Left renal pelvis (tissue), 4 donors: ENCODE measurements at places on chromosomes 1 and 21.

DNA sequence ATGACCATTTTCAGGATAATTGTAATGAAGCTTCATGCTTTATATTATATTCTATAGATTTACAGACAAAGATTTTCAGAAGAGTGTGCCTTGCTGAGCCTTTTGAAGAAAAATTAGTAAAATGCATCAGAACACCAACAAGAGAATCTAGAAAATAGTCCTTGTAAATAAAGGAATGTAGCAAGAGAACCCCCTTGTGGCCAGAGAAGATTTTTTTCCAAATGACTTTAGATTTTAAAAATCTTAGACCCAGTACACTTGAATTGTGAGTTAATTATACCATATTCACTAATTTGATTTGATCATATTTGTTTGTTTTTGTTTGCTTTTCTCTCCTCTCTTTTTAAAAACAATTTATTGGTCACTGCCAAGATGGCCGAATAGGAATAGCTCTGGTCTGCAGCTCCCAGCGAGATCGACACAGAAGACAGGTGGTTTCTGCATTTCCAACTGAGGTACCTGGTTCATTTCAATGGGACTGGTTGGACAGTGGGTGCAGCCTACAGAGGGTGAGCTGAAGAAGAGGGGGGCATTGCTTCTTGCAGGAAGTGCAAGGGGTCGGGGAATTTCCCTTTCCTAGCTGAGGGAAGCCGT is 12.8 kb upstream of the IFI44L start:
- no peak for DNase-seq

- DNase-seq = no peak
These were observed 8.8 kb upstream of the TGFB2 start for GRCh38 chr1:218336328-218336727.

- no peak for DNase-seq
These were observed 3.9 kb downstream of the PGD start for GRCh38 chr1:10402729-10403274.

DNA sequence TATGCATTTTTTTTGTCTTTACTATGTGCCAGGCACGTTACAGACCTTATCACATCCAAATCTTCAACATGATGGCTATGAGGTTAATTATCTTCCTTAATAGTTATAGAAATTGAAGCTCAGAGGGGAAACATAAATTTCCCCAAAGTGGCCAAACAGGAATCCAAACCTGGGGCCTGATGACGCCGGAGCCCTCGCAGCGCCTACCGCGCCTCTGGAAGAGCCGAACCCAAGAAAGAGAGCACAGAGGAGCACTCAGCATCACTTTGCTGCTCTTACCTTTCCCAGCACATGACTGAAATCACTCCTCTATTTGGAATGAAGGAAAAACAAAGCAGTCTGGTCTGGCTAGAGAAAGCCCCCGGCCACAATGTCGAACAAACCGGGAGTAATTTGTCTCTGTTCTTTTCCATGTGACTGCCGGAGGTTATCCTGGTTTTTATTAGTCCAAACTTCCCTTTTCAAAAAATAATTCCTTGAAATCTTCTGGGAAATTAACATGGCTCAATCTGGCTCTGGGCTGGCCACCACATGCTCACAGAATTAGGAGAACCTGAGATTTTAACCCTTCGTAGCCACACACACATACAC is 195.5 kb downstream of the ADSS2 start:
- DNase-seq = no peak

DNA sequence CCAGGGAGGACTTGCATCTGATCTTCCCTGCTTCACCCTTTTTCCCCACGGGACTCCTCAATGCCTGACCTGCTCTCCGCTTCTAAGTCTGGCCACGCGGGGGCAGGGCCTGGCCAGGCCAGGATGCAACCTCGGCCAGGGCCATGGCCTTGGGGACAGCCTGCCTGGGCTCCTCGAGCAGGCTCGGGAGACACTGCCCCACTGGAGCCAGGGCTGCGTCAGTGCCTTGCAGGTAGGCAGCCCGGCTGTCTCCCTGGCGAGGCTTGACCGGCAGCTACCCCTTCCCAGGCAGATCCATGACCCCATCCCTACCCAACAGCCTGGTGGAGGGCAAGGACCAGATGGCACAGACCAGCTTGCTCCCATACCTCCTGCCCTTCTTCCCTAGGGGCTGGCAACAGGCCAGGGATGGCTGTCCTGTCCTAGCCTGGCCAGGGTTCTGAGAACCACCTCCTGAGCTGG is 2.7 kb upstream of the PRDM16 start:
- no peak for DNase-seq

- no peak for DNase-seq
These were observed 83.7 kb upstream of the BCL10 start for GRCh38 chr1:85359874-85360721.

GRCh38 chr1:4561205-4561604 is 93.2 kb upstream of the AJAP1 start:
- DNase-seq = no peak

- DNase-seq = no peak
These were observed 579 bp upstream of the SLC19A1 start for GRCh38 chr21:45542667-45543370.

- no peak for DNase-seq
These were observed 25.6 kb downstream of the PPFIA4 start for GRCh38 chr1:203051841-203052324.

DNA sequence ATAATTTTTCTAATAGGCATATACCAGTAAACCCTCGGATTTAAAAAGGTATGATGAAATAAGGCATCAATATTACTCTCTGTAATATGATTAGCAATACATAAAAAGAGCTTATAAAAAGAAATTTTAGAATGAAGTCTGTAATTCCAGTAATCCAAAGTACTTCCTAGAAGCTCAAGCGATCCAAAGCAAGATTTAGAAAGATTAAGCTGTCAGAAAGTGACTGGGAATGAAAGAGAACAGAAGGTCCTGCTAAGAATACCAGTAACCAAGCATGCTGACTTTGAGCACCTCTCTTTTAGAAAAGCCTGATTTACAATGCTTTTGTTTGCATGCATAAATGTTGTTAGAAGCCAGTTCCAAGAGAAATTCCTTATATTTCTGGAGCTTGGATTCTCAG is 125.1 kb downstream of the GIPC2 start:
- DNase-seq = no peak

- DNase-seq = no peak
These were observed 294.4 kb upstream of the NR5A2 start for GRCh38 chr1:199733125-199733524.

DNA sequence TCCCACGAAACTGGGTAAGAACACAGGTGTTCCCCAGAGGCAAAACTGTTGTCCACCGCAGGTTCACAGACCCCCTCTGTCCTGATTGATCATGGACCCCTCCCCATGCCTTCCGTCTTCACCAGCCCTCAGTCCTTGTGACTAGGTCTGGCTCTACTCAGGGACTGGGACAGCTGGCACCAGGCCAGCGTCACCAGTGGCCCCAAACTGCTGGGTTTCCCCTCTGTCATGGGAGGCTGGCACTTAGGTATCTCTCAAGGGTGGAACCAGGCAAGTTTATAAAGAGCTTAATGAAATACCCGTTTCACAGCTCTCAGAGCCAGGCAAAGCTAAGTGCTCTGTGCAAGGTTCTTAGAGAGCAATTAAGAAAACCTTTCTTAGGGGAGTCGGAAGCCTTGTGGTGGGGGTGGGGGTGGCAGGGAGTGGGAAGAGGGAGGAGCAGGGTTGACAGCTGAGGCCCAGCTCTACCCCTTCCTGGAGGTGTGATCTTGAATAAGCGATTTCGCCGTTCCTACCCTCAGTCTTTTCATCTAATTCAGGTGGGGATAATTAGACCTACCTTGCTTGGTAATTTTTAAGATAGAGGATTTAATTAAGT is 35.0 kb upstream of the IFNLR1 start:
- no peak for DNase-seq

- DNase-seq = no peak
These were observed at the start of gene CTSE for GRCh38 chr1:206023695-206024094. Gene CTSE, minus strand, starts transcription at chr1:206023895. Its CDS starts 104 bp downstream, at chr1:206023791.

DNA sequence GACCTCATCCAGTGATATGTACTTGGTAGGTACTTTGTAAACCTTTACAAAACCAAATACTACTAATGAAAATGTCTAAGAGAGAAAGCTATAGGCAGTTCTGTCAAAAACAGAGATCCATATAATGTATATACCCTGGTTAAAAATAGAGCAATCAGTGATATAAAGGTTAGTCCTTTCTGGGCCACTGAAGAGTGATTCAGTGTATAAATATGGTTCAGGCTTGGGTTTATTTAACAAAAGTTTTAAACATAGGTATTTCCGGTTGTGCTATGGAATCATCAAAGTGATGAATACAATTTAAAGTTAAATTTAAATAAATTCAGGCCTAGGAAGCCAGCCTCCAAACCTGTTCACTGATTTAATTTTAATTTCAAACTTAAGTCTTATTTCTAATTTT is 108.4 kb upstream of the DMRTA2 start:
- no peak for DNase-seq

DNA sequence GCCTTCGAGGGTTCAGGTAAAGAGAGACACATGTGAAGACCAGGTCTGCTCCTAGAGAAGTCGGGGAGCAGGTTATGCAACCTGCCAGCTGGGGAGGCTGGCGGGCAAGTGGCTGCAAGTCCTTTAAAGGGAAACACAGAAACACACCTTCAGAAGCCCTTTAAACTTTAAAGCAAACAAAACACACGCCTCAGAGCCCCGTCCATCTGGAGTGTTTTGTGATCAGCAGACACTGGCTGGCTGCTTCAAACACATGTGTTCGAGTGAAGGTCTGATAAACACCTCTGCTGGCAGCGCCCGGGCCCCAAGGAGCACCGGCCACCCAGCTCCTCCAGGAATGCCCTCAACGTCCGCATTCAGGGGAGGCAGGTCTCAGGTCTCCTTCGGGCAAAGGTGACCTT is 15.2 kb downstream of the RIPK4 start:
- DNase-seq = no peak

- no peak for DNase-seq
These were observed 78.9 kb downstream of the CLEC20A start for GRCh38 chr1:178417858-178418257.

- peak; percentile 48 for DNase-seq
These were observed 343.4 kb downstream of the MATN1 start for GRCh38 chr1:30379684-30380624.

GRCh38 chr1:79539001-79539400 is 532.5 kb upstream of the ADGRL4 start:
- DNase-seq = no peak

DNA sequence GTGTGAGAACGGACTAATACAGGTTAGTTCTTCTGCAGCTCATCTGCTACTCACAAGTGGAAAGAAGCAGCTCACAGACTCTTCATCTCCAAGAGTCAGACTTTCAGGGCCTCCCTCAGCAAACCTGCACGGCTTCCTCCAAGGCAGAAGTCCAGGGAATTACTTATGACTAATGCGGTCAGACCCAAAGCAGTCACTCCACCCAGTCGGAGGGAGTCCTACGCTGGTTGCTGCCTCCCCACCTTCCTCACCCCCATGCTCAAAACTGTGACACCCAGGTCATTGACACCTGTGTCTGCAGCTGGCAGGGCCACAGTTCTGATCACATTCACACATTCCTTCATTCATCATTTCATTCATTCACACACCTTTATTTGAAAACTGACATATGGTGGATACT is 38.4 kb upstream of the PRDM2 start:
- DNase-seq = no peak

GRCh38 chr1:155202198-155202597 is 5.5 kb downstream of the THBS3 start:
- DNase-seq = no peak

GRCh38 chr1:18927654-18928272 is 25.4 kb upstream of the ALDH4A1 start:
- no peak for DNase-seq

- no peak for DNase-seq
These were observed 18.2 kb downstream of the C1orf87 start for GRCh38 chr1:60055336-60055735.

DNA sequence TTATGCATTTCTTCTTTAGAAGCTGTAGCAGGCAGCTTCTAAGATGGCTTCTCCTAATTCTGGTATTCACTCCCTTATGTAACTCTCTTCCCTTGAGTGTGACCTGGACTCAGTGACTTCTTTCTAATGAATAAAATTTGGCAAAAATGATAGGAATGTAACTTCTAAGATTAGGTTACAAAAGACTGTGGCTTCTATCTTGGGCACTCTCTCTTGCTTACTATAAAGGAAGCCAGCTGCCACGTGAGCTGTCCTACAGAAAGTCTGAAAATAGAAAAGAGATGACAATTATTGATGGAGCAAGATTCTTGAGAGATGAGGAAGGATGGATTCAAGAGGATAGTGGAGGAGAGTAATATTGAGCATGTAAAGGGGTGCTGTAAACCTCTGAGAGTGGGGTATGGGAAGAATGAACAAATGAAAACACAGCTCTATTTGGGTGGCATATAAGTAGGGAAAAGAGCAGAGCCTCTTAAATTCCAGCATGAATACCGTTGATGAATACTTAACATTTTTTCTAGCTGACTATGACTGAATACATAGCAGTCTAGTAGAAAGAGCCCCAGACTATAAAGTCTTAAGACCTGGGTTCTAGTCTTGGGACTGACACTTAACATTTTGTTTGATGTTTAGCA is 5.5 kb downstream of the TSEN15 start:
- no peak for DNase-seq

DNA sequence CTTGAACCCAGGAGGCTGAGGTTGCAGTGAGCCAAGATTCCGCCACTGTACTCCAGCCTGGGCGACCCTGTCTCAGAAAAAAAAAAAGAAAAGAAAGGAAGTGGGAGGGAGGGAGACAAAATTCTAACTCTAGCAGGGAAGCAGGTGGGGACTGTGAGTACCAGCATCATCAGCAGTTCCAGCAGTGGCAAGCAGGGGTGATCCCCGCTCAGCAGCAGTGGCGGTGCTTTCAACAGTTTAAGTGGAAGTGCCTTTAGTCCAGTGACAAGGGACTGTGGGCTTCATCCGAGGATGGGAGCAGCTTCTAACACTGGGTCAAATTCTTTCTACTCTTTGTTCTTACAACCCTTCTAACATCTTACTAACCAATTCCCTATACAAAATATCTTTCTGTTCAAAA is 858.1 kb upstream of the ADAMTS5 start:
- no peak for DNase-seq

DNA sequence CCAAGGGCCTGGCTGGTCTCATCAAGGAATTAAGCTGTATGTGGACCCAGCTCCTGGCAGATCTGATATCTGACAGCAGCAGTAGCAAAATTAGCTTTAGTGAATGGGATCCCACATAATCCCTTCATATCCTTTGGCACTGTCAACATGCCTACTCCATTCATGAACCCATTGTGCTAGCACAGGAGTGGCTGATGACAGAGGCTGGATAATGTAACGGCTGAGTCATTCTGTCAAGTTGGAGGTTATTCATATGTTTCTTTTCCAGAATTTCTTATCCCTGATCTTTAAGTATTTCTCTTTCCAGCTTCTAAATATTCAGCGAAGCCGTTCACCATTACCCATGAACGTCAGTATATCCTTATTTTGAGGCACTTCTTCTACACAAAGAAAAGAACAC is 84.3 kb downstream of the EXTL2 start:
- no peak for DNase-seq

DNA sequence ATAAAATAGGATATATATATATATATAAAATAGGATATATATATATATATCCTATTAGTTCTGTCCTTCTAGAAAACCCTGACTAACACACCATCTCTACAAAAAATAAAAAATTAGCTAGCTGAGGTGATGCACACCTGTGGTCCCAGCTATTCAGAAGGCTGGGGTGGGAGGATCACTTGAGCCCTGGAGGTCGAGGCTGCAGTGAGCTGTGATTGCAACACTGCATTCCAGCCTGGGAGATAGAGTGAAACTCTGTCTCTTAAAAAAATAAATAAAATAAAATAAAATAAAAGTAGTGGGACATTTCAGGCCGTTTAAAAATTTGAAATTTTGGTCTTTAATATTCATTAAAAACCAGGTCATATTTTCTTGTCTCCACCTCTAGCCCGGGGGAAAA is 4.2 kb upstream of the RRP1 start:
- no peak for DNase-seq

GRCh38 chr1:99782920-99783319 is 16.5 kb upstream of the FRRS1 start:
- DNase-seq = no peak
